ENCODE measurements at places on chromosomes 1 and 21. TPM values are rescaled to one million over a fixed set of nuclear protein-coding genes. Genes with fewer than 3 reads are reported as not detected.
A peak's percentile ranks its signal among the peaks of the same experiment; 100 is the strongest.

DNA sequence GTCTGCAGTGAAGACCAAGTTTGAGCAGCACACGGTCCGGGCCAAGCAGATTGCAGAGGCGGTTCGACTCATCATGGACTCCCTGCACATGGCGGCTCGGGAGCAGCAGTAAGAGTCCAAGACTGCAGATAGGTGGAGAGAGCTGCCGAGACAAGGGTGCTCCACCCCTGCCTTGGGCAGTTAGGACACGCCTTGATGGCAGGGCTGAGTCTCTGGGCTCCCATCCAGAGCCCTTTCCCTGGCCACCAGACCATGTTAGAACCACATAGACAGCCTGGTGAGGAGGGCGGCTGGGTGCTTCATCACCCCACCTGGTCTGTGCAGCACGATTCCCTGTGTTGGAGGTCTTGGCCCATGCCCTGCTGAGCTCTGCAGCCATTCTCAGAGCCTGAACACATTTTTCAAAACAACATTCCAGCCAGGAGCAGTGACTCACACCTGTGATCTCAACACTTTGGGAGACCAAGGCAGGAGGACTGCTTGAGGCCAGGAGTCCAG is 17.3 kb upstream of the MIIP start:
- no peak for DNase-seq

GRCh38 chr1:147163019-147163418 is 9.3 kb downstream of the PRKAB2 start:
- DNase-seq = no peak

Gene CCDC30
- total RNA-seq = 6.3 TPM

DNA sequence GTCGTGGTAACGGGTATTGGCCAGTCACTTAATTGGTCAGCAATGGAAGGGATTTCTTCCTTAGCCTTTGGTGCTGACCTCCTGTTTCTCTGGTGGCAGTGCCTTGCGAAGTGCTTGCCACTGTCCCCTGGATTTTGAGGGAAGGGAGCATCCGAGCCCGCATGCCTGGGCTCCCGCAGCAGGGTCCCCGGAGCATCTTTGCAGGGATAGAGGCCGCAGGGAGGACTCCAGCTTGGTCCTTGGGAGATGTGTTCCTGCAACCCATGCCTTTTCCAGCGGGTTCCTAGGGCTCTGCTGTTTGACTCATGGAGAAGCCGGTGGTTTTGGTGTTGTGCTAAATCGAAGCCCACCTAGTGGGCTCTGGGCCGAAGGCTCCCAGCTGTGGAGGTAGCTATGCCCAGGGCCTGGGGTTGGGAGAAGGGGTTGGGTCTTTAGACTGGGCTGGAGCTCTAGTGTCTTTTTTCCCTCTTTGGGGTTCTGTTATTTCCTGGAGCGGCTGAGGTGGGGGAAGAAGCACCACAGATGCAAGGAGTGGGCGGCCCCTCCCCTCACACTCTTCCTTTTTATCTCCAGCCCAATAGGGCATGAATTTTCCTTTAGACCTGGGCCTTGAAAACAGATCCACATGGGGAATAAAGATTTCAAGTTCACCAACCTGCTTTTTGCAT is 39.0 kb downstream of the PIK3CD start:
- DNase-seq = no peak

DNA sequence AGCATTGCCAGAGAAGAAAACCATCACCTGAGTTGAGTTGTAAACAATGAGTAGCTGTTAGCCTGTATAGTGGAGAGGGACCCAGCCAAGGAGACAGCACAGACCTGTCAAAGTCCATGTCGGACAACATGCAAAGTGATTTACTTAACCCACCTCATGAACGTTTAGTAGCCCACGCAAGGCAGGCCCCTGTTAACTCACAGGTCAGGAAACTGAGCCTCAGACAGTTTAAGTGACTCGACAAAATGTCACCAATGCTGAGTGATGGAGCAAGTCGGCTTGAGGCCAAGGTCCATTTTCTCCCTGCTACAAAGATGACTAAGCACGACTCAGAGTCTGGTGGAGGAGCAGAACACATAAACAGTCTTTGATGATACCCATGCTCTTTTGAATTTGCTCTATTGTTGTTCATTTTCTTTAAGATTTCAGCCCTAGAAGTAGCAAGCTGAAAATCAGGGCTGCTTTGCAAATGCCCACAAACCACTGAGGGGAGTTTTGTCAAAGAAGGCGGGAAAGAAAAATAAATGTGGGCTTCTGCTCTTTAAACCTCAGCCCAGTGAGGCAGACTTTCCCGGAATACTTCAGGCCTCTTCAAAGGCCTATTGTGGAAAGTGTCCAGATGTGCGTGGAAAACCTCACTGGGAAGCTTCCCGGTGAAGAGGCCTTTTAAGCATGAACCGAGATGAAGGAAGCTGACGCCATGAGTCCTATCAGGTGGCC is 83.8 kb upstream of the HOOK1 start:
- peak; percentile 90 for DNase-seq

- DNase-seq = no peak
Measured at GRCh38 chr1:225777058-225777582, 506 bp upstream of the SRP9 start.

GRCh38 chr1:2495026-2495425 is 18.9 kb downstream of the PLCH2 start:
- DNase-seq = no peak

GRCh38 chr1:151282883-151283725 is 1.0 kb downstream of the ZNF687 start:
- DNase-seq = peak; percentile 71

- DNase-seq = no peak
Measured at GRCh38 chr1:33348676-33349080, 27.8 kb upstream of the A3GALT2 start.

Gene CATSPERE
- 2.2 TPM for total RNA-seq

GRCh38 chr1:29963946-29964345 is 727.6 kb downstream of the PTPRU start:
- no peak for DNase-seq

DNA sequence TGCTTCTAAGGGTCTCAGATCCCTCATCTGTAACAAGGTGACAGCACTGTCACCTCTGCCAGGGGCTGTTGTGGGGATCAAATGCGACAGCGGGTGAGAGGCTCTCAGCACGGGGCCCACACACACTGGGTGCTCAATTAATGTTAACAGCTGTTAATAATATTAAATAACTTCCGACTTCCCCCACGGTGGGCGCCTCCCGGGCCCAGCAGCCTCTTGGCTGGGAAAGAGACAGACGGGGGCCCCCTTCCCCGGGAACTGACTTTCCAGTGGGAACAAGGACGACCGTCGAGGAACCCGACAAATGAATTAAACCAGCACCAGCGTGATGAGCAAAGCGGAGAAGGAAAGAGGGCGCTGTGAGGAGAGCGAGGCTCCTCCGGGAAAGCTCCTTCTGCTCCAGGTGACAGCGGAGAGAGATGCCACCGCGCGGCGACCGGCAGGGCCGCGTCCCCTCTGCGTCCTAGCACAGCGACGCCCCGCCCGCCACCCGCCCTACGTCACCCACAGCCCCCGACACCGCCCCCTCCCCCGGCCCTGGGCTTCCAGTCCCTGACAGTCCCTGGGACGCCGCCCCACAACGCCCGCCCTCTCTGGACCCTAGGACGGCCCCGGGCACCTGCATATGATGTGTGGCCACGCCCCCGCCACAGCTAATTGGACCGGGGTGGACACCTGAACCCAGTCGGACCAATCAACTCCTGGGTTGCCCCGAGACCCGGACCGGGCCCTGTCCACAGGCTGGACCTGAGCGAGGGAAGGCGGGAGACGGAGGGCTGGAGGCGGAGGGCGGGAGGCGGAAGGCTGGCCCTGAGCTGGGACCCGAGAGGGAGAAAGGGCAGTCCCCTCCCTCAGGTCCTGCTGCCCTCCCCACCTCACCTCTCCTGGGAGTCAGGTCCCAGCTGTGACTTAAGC is 38.2 kb downstream of the MATN1 start:
- peak; percentile 73 for DNase-seq

Gene GUCA2B
- total RNA-seq = not detected

Gene KCNN3
- total RNA-seq = 4.7 TPM

- DNase-seq = no peak
Measured at GRCh38 chr1:8147956-8148355, 121.8 kb upstream of the ERRFI1 start.

DNA sequence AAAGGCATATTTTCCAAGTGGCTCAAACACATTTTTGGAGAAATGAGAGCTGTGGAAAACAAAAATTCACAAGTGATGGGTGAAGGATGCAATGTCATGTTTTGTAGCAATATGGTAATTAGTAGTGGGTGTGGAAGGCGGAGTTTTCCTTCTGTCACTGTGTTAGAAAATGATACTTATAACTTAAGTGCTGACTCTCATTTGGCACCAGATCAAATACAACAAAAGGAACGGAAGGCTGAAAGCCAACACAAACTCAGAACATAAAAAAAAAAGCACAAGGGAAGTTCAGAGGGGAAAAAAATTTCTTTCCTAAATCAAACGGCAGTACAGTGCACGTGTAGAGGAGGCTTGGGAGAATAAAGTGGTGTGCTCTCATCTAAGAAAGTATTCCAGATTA is at the start of gene TNFSF18:
TSS of gene TNFSF18 (minus strand) at position 77 of the 400 bp plus-strand sequence. CDS start at position 32, 45 bp downstream.
- no peak for DNase-seq

- DNase-seq = no peak
Measured at GRCh38 chr1:211576717-211577116, 2.2 kb downstream of the SLC30A1 start.

GRCh38 chr1:93349231-93350135 is 3.8 kb downstream of the DR1 start:
- no peak for DNase-seq

DNA sequence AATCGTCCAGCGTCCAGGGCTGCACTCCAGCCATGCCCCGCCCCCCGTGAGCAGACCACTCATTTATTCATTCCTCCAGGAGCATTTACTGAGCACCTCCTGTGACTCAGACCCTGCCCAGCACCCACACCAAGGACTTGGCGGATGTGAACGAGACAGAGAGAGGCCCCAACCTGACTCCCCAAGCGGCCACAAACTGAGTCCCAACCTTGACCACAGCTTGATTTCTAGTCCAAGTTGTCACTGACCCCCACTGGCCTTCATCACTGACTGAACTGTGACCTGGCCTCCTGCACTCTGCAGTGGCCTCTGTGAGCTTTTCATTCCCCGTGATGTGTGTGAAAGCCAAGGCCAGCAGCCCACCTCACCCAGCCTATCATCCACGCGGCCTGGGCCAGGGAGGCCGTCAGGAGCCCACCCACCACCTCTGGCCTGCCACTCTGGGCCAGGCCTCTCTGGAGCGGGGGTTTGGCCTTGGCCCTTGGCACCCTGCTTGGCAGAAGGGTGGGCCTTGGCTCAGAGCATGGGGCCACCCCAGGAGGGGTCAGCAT is 19.3 kb upstream of the RUNX3 start:
- no peak for DNase-seq

Gene CPTP
- total RNA-seq = 16.4 TPM

DNA sequence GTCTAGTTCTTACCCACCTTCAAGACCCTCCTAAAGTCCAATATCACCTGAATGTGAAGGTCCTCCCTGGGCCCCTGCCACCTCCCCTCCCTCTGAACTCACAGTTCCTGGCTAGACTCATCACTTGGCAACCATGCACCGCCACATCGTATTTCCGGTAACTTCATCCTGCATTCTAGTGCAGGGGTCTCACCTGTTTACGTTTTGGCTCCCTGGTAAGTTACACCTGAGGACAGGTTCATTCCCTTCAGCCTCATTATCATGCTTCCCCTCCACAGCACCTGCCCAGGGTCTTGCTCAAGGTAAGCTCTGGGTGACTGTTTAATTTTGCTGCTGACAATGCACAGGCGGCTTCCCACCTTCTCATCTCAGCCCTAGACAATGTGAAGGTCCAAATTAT is 93.1 kb downstream of the MIS18A start:
- DNase-seq = no peak

GRCh38 chr1:157626099-157626498 is 28.2 kb upstream of the FCRL4 start:
- no peak for DNase-seq

Gene COL18A1
- 301 TPM for total RNA-seq

Gene CSF3R
- 34.7 TPM for total RNA-seq

DNA sequence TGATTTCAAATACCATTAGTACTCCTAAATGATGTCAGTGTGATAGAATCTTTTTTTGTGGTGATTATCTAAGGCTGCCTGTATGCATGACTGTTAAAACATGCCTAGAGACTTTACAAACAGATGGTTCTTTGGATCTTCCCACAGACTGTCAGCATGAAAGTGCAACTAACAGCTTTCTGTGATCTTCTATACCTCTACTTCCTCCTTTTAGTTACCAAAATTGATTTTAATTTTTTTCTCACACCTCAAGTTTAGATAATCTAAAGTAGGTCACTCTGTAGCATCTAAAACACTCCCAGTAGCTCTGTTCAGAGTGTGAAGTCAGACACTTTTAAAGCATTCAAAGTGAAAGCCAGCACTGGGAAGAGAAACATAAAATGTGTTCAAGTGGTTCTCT is 534.5 kb downstream of the PTPRC start:
- DNase-seq = no peak

Gene RAB42
- total RNA-seq = 2.0 TPM

Gene SLC45A1
- 8.7 TPM for total RNA-seq

GRCh38 chr1:25697435-25698217 is 81.0 kb downstream of the MAN1C1 start:
- no peak for DNase-seq

Gene BCL2L15
- 2.2 TPM for total RNA-seq

DNA sequence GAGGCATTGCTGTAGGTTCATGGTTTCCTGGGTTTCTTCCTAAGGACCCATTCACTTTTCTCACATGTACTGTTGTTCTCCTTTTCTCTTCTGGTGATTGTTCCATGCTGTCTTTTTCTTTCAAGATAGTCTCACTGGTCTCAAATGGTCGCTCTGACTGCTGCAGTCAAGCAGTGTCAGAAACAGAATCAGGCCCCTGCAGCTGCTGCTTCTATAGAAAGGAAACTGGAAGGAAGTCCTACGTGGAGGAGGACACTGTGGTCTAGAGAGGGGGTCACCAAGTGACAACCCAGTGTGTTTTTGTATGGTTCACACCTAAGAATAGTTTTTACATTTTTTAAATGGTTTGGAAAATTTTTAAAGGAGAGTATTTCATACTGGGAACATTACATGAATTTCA is 2.4 kb downstream of the NECAP2 start:
- DNase-seq = no peak

Gene ATPAF1
- 26.9 TPM for total RNA-seq

Gene LCE2B
- not detected for total RNA-seq

- DNase-seq = no peak
Measured at GRCh38 chr1:162644986-162645314, 12.7 kb downstream of the DDR2 start.
